Activated T-cell treated with anti-CD3 and anti-CD28 coated beads, Interleukin-2, amount 50 U/mL, for 48 hours (primary cell): ENCODE measurements at places on chromosomes 12 and 14.
A peak's percentile ranks its signal among the peaks of the same experiment; 100 is the strongest.

DNA sequence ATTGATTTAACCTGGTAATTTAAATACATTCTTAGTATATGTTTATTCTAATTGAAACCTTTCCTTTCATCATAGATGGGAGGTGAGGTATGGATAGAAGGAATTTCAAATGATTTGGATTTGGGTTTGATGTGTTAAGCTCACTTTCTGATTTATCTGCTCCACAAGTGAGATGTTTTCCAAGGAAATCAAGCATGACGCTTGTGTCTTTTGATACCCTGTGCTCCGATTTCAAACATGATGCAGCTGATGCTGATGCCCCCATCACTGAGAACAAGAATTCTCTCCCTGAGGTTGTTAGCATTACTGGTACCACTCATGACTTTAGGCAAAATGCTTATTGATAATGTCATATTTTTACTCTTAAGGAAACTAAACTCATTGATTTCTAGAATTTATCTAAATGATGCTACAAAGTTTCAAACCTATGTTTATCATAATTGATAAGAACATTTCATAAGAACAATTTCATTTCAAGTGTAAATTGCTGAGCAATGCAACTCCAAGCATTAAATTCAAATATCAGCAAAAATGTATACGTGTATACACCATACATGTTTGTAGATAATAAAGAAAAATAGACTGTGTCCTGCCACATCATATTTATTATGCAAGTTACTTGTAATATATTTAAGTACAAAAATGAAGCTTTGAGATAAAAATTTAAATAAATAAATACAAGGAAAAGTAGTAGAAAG lies 75.5 kb upstream of the LRIG3 start:
- DNase-seq = no peak

DNA sequence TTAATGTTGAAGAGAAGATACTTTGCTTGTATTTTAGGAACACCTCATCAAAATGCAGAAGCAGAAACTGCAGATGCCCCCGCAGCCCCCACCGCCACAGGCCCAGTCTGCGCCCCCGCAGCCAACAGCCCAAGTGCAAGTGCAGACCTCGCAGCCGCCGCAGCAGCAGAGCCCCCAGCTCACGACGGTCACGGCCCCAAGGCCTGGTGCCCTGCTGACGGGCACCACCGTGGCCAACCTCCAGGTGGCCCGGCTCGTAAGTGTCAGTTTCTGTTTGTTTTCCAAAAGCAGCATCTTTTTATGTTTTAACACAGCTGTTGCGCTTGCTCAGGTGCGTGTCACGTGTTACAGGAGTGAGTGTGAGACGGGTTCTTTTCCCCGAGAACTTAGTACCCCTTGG lies 79.5 kb downstream of the DDX51 start:
- DNase-seq = no peak

GRCh38 chr14:91848504-91849001 lies 18.8 kb downstream of the TC2N start:
- DNase-seq = no peak

DNA sequence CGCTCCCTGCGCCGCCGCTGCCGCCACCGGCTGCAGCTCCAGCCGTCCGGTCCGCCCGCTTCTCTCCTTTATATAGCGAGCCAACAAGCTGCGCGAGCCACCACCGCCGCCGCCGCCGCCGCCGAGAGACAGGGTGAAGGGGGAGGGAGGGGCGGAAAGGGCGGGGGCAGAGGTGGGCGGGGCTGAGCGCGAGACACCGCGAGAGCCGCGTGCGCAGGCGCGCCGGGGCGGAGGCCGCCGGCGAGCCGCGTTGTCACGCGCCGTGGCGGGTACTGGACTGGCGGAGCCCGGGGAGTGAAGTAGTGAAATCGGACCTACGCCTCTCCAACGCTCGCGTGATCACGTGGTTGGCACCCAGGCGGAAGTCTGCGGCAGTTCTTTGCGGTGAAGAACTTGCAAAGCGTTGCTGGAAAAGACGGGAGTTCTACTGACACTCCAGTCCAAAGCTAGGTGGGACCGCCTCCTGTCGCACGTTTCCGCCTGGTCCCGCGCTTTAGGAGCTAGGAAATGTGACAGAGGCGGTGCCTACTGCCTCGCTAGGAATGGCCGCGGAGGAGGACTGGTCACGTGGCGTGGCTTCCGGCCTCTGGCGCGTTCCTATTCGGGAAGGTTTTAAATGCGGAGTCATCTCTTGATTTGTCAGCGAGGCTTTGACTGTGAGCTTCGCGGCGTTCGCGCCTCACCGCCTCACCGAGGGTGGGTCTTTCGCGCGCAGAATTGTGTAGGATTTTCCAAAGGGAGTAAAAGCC lies at the start of gene GTF2A1:
Gene GTF2A1 (minus strand): TSS at position 130 of the 749 bp plus-strand sequence. CDS start 441 bp downstream, outside the sequence.
- DNase-seq = peak; percentile 95

- DNase-seq = no peak
Observed at GRCh38 chr12:58465418-58465817, 454.9 kb downstream of the LRIG3 start.

- peak; percentile 83 for DNase-seq
Observed at GRCh38 chr14:49999146-49999761, 106.4 kb downstream of the ARF6 start.

DNA sequence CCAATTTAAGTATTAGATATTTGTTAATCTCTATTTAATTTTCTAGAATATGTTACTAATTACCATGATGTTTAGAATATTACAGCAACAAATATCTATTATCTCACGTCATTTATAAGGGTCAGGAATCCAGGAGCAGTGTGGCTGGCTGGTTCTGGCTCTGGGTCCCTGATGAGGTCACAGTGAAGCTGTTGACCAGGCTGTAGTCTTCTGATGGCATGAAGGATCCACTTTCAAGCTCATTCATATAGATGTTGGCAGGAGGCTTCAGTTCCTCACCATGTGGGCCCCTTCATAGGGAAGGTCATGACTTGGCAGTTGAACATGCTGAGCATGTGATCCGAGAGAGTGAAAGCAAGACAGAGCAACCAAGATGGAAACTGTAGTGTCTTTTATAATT lies 375.6 kb downstream of the ATP23 start:
- DNase-seq = no peak

DNA sequence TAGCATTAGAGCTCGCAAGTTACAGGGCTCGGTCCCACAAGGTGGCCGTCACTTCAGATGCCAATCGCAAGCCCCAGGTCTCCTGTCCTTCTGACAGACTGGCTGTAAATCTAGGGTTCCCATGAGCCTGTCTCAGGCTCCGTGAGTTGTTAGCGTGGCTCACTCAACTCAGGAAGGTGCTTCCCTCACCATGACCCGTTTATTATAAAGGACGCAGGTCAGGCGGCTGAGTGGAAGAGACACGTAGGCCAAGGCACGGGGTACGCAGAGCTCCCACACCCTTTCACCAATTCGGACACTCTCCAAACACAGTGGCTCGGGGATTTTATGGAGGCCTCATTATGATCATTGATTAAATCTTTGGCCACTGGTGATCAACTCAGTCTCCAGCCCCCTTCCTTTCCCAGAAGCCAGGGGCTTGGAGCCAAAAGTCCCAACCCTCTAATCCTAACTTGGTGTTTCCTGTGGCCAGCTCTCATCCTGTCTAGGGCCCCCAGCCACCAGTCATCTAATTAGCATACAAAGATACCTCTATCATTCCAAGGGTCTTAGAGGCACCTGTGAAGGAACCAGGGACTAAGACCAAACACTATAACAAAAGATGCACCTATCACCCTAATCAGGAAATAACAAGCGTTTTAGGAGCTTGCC lies 25.8 kb upstream of the LRTM2 start:
- no peak for DNase-seq

- DNase-seq = no peak
Observed at GRCh38 chr12:62893276-62893675, 41.7 kb downstream of the PPM1H start.

DNA sequence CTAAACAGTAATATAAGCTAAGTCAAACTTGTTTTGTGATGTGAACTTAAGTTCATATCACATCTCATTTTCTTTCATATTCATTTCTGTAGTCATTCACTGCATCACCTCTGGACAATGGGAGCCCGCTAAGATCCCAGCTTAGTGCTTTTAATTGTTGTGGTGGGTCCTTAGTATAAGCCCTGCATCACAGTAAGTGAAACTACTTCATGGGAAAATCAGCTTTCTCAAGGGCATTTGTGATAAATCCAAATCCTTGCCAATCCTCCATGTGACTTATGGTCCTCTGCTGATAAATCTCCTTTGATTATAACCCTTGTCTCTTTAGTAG lies 98.3 kb downstream of the PLEKHA5 start:
- no peak for DNase-seq

GRCh38 chr14:22386924-22387775 lies 201.9 kb downstream of the DAD1 start:
- DNase-seq = no peak

DNA sequence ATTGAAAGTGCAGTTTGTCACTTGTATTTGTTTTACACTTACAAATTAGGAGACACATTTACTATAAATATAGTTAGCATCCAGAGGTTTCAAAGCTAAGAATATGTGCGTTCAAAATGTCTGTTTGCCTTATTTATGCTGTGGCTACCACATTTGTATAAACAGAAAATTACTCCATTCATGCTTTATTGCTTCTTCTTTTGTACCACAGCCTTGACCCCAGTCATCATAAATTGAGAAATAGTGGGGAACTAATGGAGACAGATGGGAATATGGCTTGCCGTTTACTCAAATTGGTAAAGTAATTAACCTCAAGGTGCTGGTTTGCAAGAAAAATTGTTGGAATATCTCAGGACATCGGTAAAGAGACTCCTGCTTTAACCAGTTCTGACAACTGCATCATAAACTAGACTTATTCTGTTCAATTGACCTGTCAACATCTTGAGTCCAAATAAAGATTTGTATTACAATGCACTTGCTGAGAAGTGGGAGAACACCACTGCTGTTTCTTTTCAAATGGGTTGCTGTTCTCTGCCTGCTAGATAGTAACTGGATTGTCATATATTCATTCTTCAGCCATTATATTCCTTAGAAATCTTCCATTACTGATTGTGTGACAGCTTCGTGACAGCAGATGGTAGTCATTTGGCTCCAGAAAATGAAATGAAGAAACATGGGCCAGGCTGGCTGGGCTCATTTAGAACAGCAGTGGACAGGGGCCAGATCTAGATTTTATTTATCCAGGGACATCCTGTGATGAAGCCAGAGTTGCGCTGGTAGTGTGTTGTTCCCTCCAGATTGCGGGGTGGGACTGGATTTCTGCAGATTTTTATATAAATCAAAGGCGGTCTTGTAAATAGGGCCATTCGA lies 354.4 kb downstream of the EGLN3 start:
- DNase-seq = no peak

DNA sequence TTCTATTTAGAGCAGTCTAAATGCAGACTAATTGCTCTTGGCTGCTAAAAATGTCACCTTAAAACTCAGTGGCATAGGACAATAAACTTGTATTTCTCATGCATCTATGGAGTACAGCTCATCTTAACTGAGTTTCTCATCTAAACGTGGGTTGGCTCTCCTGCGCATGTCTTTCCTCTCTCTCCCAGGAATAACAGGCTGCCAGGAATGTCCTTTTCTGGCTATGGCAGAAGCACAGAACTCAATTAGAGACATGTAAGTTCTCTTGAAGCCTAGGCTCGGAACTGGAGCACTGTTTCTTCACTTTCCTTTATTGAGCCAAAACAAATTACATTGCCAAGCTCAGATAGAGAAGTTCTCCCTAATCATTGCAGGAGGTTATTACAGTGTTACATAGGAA lies 722.3 kb upstream of the FLRT2 start:
- no peak for DNase-seq
